Bronchial smooth muscle cell (primary cell): ENCODE measurements at places on chromosomes 1 and 21. TPM values are rescaled to one million over a fixed set of nuclear protein-coding genes. Genes with fewer than 3 reads are reported as not detected.

AMIGO1 gene
- total RNA-seq, result 1.3 and 1.9 TPM in 2 replicates

PODN gene
- total RNA-seq, result 51.2 and 60.4 TPM in 2 replicates

NECTIN4 gene
- under 0.01 and 0.34 TPM in 2 replicates for total RNA-seq

CLCNKB gene
- 0.17 TPM in 1 of 2 replicates, not detected in the other for total RNA-seq

CD5L gene
- total RNA-seq, result not detected in 2 replicates

LCE3D gene
- not detected in 2 replicates for total RNA-seq

ACTL8 gene
- total RNA-seq, result 0.09 and 0.16 TPM in 2 replicates

KIF21B gene
- 0.09 TPM in 1 of 2 replicates, not detected in the other for total RNA-seq
